ENCODE measurements at places on chromosomes 1 and 21.

DNA sequence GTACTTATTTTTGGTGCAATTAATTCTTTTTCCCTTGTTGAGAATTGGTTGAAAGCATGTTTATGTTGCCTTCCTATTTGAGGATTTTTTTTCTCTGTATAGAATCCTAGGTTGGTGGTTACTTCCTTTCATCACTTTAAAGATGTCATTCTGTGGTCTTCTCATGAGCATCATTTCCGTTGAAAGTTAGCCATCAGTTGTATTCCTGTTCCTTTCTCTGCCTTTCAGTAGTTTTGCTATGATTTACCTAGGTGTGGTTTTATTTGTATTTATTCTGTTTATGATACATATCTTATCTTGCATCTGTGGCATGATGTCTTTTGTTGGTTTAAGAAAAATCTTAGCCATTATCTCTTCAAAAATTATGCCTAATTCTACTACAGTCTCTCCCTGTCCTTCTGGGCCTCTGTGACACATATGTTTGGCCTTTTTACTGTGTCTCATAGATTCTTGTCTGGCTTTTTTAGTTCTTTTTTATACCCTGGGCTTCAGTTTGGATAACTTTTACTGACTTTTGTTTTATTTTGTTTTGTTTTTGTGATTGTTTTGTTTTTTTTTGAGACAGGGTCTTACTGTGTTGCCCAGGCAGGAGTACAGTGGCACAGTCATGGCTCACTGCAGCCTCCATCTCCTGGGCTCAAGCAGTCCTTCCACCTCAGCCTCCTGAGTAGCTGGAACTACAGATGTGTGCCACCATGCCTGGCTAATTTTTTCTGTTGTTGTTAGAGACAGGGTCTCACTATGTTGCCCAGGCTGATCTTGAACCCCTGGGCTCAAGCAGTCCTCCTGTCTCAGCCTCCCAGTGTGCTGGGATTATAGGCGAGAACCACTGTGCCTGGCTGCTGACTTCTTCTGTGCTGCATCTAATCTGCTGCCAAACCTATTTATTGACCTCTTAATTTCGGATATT, 24.1 kb downstream of the PTGFRN start:
- DNase-seq = no peak

DNA sequence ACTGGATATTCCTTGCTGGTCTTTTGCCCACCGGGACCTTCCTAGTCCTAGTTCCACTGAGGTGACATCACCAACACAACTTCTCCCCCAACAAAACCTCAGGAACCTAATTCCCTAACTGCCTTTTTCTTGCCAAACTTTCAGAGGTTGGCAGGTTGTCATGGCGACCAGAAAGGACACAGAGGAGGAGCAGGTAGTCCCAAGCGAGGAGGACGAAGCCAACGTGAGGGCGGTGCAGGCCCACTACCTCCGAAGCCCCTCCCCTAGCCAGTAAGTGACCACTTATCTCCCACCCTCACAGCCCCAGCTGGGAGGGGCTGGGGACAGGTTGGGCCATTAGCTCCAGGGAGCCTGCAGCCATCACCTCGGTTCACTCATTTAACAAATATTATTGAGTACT, 815 bp downstream of the STYXL2 start:
- no peak for DNase-seq

DNA sequence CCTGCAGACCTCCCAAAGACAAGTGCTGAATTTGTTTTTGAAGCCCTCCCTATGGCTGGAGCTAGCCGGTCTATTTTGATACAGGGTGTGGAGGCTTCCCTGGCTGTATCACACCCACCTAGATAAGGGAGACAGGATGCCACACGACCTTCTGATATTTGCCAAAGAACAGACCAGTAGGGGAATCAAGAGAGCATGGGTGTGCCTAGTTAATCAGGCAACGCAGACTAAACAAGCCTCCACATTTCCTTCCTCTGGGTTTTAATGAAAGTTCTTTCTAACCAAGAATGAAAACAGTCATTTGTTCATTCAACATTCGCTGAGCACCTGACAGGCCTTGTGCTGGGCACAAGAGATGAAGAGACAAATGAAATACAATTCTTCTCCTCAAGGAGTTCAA, 446.8 kb downstream of the PLPP3 start:
- no peak for DNase-seq

- DNase-seq = no peak
These were observed 65.6 kb upstream of the PLA2G4A start for GRCh38 chr1:186763107-186763506.

GRCh38 chr1:21608798-21609197, 60.4 kb downstream of the RAP1GAP start:
- DNase-seq = no peak

DNA sequence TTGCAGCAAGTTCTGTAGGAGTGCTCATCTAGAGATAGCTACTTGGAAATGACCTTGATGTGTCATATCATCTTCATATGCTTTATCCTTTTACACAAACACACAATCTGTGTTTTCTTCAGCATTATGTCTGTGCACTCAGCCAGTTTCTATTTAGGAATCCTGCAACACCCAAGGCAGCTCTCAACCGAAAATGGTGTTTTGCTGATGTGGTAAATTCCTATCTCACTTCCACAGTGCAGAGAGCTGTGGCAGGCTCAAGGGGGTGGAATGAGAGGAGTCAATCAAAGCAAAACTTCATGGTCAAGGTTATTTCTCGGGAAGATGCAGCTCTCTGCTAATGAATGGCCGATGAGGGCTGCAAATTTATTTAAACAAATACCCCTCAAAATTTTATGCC, 59.3 kb downstream of the IGSF5 start:
- DNase-seq = no peak

- no peak for DNase-seq
These were observed 28.6 kb downstream of the ATP8B2 start for GRCh38 chr1:154353966-154354365.

GRCh38 chr21:25637851-25638659, 1.0 kb upstream of the JAM2 start:
- no peak for DNase-seq

DNA sequence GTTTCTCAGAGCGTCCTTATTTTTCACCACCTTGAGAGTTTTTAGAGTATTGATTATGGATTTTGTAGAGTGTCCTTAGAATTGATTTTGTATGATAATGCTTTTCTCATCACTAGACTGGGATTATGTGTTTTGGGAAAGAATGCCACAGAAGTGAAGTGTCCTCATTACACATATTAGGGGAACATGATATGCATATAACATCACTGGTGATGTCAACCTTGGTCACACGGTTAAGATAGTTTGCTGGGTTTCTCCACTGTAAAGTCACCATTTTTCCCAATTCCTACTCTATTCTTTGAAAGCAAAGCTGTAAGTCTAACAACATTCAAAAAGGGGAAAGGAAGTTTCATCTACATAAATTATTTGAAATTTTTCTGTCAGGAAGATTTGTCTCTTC, 39.6 kb upstream of the PALMD start:
- DNase-seq = no peak
